Thoracic aorta (tissue), 2 donors: ENCODE measurements at places on chromosomes 6 and 20. TPM values are rescaled to one million over a fixed set of nuclear protein-coding genes. Genes with fewer than 3 reads are reported as not detected.

OPN5 gene
- not detected for total RNA-seq

MOG gene
- not detected for total RNA-seq

SEL1L2 gene
- not detected for total RNA-seq

RWDD1 gene
- 51.0 TPM for total RNA-seq
